ENCODE measurements at places on chromosomes 4 and X.
A peak's percentile ranks its signal among the peaks of the same experiment; 100 is the strongest.

- DNase-seq = no peak
Observed at GRCh38 chr4:113302051-113302450, 252.6 kb downstream of the ANK2 start.

DNA sequence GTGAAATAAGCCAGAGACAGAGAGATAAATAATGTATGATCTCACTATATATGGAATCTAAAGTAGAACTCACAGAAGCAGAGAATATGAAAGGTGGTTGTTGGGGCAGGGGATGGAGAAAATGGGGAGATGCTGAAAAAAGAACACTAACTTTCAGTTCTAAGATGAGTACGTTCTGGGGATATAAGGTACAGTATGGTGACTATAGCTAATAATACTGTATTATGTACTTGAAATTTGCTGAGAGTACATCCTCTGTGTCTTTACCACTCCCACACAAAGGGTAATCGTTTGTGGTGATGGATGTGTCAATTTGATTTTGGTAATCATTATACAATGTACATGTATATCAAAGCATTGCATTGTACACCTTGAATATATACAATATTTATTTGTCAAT is 6.6 kb downstream of the FBXL5 start:
- DNase-seq = no peak

GRCh38 chrX:9953396-9953795 is 13.8 kb upstream of the CLDN34 start:
- no peak for DNase-seq

DNA sequence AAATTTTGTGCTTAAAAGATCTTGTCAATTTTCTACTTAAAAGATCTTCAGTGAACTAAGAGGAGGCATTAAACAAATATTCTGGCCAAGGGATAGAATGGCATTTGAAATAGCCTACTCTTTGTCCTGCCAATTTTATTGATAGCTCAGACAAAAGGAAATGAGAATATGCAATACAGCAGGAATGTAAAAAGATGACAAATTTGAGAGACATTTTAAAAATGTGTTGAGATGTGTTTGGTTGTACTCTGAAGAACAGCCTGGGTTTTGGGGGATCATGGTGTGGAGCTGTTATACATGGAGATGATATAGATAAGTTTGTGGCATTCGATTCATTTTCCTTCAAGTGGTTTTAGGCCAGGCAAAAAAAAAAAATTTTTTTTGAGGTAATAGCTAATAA is 11.6 kb upstream of the MAD2L1 start:
- DNase-seq = peak; percentile 12

- no peak for DNase-seq
Observed at GRCh38 chr4:93203708-93204107, 624.8 kb upstream of the ATOH1 start.

- DNase-seq = no peak
Observed at GRCh38 chr4:37682701-37683401, 3.3 kb downstream of the RELL1 start.

GRCh38 chrX:30615229-30615628 is 37.7 kb upstream of the TASL start:
- DNase-seq = no peak

- DNase-seq = no peak
Observed at GRCh38 chrX:71458866-71459265, 74.0 kb upstream of the OGT start.

GRCh38 chr4:3729188-3729881 is 36.9 kb upstream of the ADRA2C start:
- peak; percentile 63 for DNase-seq

Measured in AG10803 (cell line).